SK-N-SH (cell line): ENCODE measurements at places on chromosomes 6 and 20. TPM values are rescaled to one million over a fixed set of nuclear protein-coding genes. Genes with fewer than 3 reads are reported as not detected.

DNA sequence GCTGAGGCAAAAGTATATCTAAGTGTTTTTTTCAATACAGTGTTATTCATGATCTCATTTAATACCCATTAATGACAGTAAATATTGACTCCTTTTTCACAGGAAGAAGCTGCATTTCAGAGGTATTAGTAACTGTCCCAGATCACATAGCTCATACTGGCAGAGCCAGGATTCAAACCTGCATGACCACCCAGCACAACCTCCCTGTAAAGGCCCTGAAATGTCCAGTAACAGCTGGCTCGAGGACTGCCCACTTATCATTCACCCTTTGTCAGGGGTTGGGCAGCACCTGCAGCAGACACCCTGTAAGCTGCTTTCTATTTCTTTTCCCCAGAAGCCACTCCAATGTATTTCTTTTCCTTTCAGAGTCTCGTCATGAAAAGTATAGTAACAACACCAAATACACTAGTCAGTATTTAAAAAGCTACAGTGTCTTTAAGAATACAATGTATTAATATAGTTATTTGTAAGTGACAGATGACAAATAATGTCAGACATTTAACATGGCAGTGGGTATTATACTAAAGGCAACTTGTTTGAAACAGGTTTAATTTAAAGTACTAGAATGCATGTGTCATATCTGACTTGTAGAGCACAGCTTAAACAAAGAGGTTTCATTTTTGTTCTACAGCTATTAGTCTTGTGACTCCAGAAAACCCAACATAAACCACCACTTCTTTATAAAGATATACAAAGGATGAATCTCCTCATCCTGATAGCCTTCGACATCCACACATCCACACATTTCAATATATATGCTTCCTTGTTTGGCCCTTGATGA is 841.6 kb upstream of the GJE1 start:
- no peak for DNase-seq

DNA sequence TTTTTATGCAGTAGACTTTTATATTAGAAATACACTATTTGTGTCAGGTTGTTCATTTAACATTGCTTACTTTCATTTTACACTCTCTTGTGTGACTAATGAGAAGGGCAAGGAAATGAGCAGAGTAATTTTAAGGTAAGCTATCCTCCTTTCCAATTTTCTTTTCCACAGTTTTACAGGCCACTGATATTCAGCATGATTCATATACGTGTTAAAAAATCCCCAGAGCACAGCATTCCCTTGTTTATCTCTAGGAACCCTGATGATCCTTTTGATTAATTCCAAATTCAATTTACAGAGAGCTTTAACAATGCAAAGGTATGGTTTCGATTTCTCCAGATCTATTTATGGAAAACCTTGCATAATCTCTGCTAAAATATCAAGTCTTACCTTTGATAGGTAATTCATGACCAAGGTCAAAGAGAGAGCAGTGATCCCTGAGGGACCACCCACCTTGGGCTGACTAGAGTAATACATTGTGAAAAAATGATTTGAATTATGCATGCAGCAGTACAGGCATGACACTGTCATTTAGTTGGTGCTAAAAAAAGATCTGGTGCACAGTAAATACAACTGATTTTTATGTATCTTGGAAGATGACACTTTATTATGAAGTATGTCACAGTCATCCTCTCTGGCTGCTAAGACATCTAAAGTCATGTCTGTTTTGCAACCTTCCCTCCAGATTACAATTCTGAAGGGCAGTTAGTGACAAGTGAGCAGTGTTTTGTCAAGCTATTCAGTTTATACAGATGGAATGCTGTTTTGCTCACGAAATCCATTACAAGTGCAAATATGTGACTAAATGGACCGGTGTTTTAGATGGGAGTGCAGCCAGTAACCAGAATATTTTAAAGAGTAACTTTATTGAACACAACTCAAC is 736.6 kb downstream of the EPHA7 start:
- DNase-seq = no peak

GRCh38 chr6:42963855-42964605 is 3.5 kb downstream of the GNMT start:
- peak; percentile 75 for DNase-seq

DNA sequence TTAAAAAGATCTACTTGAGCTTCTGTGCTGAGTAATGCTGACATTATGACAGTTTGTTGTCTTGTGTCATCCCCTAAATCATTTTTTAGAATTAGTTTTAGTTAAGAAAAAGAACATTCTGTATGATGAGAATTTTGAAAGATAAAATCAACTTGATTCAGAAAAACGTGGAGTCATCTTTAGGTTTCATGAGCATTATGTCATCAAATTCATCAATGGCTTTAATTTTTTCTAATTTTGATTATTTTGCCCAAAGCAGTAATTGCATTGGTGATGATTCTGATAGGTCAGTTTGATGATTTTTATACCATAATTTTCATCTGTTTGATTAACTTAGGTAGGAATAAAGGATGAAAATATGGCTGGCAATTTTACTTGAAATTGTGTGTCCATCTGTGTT is 26.6 kb upstream of the ADGRF4 start:
- DNase-seq = no peak

DNA sequence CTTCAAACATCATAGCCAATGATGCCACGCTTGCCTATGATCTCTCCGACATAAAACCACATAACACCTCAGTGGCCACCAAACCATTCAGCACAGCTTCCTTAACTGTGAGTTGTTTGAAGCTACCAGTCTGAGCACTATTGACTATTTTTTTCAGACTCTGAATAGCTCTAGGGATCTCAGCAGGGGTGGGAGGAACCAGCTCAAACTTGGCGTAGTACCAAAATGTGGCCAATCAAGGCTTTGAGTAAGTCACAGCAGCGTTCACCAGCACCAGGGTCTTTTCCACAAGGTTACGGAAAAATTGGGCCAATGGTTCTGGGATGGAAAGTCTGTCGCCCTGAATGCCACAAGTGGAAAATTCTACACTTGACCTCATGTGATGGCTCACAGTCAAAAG is 70.6 kb downstream of the SMPDL3A start:
- DNase-seq = no peak

DNA sequence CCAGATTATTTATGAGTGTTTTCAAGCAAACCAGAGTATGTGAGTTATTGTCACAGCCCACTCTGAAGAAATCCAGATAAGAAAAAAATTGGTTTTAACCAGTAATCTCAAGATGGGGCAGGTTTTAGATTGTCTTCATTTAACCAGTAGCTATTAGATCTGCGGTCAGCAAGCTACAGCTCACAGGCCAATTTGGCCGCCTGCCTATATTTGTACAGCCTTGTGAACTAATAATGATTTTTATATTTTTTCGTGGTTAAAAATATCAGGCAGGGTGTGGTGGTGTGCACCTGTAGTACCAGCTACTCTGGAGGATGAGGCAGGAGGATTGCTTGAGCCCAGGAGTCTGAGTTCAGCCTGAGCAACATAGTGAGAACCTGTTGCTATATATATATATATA is 5.0 kb downstream of the FAM209B start:
- DNase-seq = no peak

- no peak for DNase-seq
Observed at GRCh38 chr20:13684566-13685222, 46.0 kb upstream of the TASP1 start.

DNA sequence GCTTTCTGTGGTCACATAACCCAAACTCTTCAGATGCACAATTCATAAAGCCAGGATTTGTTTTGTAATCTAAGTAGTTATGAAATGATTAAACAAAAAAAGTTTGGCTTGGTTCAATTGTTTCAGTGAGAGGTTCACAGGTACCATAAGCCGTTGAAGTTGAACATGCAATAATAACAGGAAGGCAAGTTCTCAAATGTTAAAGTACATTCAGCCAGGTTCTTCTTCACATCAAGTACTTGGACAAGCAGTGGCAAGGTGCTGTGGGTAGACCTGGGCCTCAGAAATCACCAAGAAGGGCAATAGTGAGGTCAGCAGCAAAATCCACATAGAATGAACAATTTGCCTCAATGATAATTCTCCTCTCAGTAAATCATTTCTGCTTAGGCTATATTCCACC is 175.5 kb downstream of the EPM2A start:
- no peak for DNase-seq

GRCh38 chr20:48489046-48489463 is 338.7 kb downstream of the PREX1 start:
- DNase-seq = no peak

DNA sequence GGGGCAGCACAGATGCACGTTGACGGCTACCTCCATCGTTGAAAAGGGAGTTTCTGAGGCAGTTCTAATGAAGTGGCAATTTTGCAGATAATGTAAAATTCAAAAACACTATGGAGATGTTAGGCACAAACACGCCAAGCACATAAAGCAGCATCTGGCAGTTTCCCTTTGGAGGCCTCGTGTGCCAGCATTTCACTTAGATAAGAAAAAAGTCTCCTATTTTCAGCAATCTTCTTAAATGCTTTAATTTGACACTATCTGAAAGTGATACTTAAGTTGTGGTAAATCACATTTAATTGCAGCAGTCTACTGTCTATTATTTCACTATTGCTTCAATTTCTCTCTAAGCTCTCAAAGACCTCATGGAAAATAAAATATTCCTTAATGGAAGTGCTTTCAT is 125.3 kb upstream of the PROKR2 start:
- no peak for DNase-seq

ASIP gene
- polyA plus RNA-seq = 0.15 TPM in 1 of 2 replicates, not detected in the other

PNLDC1 gene
- not detected in 2 replicates for polyA plus RNA-seq
